Stimulated activated CD8-positive, alpha-beta memory T cell treated with anti-CD3 and anti-CD28 coated beads, Interleukin-15, amount 100 ng/mL, for 4 hours (primary cell): ENCODE measurements at places on chromosomes 1 and 21.

DNA sequence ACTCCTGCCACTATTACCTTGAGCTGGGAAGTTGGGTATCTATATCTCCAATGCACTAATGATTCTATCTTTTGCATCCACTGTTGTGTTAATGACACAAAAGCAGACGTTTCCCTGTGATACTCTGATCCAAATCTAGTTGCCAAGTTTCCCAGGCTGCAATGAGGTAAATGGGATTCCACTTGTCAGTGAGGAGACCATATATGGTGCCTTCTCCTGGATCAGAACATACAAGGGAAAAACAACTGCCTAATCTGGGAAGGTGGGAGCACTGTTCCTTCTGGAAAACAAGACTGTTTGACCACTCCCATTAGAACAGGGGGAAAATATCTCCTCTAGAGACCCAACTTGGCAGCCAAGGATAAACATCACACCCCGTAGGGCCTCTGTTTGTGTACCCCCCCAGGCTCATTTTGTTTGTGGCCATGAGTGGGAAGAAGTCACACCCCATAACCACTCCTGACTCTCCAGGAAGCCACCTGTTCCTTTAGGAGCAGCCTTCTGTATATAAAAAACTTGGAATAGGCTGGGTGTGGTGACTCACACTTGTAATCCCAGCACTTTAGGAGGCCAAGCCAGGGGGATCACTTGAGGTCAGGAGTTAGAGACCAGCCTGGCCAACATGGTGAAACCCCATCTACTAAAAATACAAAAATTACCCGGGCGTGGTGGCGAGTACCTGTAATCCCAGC is 28.5 kb upstream of the SLC6A9 start:
- no peak for DNase-seq

- no peak for DNase-seq
Measured at GRCh38 chr1:50295566-50295965, 127.7 kb downstream of the DMRTA2 start.

DNA sequence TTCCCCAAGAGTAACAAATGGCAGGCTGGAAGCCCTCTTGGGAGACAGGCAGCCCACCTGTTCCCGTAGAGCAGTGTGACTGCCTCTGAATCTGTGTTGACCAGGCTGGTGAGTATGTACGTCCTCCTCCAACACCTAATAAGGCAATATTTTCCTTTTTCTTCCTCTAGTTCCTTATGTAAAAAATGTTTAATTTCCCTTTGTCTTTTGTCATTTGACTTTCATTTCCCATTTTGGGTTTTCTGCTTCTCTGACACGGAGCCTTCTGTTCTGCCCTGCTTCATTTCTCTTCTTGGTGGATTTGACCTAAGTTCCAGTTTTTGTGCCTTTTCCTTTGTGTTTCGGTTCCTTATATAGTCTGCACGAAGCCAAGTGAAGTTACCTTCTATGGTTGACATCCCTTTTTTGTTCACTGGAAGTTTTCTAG is 65.8 kb upstream of the ATF3 start:
- DNase-seq, result no peak

- no peak for DNase-seq
Measured at GRCh38 chr1:171256940-171257606, 8.8 kb downstream of the FMO1 start.

GRCh38 chr1:67721112-67721511 is 36.1 kb downstream of the GADD45A start:
- DNase-seq, result no peak

DNA sequence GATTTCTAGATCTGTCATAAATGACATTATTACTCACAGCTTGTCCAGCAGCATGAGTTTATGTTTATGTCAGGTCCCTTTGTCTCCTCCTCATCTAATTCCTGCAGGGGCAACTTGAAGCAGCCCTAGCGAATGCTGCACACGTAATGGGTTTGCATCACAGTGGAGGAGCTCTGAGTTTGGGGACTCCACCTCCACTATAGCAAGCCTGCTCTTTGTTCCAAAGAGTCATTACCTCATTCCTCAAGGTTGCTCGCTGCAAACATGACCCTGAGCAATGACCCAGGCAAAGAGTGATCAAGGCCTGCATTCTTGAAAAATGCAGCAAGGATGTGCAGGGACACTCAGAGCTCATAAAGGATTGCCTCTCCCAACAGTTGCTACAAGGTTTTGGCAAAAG is 261.9 kb downstream of the HHIPL2 start:
- DNase-seq, result no peak

DNA sequence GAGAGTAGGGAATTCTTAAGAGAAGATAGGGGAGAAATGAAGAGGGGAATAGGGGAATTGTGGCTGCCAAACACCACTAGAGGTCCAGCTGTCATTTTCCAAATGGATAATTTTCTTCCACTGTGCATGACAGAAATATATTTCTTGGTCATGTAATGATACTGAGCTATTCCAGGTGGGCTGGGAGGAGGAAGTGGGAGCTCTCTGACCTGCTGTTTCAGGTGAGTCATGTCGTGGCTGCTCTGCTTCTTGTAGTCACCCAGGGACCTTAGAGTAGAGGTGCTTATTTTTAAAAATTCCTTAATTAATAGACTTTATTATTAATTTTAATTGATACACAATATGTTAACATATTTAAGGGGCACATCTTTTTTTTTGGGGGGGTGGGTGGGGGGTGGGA is 11.9 kb downstream of the PDE4B start:
- no peak for DNase-seq

DNA sequence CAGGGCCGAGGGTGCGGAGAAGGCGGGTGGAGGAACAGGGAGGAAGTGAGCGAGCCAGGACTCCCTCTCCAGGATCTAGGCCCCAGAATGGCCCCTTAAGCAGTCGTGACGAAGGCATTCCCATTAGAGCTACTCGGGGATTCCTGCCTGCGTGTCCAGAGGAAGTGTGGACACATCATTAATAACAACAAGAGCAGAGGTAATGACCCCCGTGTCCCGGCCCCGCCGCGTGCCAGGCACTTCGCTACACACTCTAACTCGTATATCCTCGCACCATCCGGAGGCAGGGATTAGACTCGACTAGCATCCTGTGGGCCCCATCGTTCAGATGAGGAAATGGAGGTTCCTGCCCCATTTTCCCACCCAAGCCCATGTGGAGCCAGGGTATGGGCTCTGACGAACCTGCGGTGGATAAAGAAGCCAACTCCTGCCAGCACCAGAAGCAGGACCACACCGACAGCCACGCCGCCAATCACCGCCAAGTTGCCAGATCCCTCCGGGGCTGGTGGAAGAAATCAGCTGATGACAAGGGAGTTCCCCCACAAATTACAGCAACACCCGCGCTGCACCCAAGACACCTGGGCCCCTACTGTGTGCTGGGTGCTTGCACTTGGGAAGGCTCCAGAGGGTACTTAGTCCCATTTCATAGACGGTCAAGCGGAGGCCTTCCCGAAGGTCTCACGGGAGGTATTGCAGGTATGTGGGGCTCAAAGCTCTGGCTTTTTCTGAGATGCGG is 21.6 kb downstream of the EPHA2 start:
- no peak for DNase-seq

DNA sequence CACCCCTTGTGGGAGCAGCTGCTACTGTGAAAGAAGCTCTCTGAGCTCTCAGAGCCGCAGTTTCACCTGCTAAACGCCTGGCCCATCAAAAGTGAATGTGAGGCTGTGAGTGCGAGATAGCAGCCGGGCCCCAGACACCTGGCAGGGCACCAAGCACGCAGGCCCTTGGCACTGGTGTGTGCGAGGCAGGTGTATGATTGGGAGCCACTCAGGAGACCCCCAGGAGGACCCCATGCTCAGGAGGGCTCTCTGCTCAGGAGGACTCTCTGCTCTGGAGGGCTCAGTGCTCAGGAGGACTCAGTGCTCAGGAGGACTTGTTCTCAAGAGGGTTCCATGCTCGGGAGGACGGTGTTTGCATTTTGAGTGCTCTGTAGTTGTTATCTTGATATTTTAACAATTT is 14.3 kb upstream of the ADARB1 start:
- DNase-seq, result no peak

DNA sequence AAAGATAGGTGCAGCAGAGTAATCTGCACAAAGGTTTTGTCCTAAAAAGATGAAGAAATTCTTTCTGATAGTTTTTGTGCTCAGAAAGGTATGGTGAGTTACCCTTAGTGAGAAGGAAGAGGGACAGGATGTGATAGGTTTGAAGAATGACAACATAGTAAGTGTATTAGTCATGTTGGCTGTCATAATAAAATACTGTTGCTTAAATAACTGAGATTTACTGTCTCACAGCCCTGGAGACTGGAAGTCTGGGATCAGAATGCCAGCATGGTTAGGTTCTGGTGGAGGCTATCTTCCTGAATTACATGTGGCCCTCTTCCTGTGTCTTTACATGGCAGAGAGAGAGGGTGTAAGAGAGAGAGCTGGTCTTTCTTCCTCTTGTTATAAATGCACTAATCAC is 965.2 kb downstream of the TTLL7 start:
- no peak for DNase-seq

DNA sequence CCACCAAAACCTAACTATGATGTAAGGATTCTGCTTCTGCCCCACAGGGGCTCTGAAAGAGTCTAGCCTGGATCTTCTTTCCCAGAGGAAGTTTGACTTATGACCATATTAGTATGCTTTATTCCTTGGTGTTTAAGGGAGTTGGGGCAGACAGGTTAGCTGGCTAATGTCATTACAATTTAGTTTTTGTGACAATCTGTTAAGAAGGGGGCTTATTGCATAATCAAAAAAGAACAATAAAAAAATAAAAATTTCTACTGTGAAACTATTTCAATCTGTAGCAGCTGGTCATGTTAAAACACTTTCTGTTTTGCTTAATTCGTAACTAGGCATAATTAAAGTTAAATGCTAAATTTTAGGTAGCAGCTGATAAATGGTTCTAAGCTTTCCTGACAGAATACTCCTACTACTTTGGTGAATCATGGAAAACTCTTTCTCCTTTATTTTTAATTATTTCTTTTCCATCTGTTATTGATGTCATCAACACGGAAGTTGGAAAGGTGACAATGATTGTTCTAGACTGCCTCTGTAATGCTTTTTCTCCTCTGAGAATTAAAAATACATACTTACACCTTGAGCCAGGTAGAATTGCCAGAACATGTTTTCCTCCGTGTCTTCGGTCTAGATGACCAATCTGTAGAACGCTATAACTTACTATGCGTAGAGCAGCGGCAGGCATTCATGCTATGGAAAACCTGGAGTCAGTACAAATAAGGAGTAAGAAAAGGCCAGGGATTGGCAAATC is 18.6 kb downstream of the DYRK3 start:
- no peak for DNase-seq

DNA sequence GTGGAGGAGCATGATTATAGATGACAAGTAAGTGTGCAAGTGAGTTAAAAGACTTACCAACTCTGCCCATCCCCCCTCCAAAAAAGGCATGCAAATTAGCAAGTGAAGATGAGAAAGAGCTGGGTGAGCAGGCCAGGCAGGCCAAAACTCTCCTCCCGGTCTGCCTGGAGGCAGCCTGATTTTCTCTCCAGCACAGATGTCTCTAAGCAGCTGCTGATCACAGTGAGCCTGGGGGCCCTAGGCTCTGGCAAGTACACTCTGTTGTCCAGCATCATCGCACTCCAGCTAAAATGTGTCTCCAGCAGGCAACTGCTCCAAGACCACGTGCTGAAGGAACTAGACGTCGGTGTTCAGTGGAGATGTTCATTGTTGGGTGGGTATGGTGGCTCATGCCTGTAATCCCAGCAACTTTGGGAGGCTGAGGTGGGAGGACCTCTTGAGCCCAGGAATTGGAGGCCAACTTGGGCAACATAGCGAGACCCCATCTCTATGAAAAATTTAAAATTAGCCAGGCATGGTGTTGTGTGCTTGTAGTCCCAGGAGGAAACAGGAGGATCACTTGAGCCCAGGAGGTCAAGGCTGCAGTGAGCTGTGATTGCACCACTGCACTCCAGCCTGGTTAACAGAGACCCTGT is 56.7 kb upstream of the PUM1 start:
- no peak for DNase-seq

- no peak for DNase-seq
Measured at GRCh38 chr1:234093741-234094140, 189.3 kb downstream of the SLC35F3 start.

- no peak for DNase-seq
Measured at GRCh38 chr21:45031571-45032191, 42.7 kb upstream of the ADARB1 start.

- no peak for DNase-seq
Measured at GRCh38 chr1:229028987-229029878, 241.7 kb upstream of the RAB4A start.

DNA sequence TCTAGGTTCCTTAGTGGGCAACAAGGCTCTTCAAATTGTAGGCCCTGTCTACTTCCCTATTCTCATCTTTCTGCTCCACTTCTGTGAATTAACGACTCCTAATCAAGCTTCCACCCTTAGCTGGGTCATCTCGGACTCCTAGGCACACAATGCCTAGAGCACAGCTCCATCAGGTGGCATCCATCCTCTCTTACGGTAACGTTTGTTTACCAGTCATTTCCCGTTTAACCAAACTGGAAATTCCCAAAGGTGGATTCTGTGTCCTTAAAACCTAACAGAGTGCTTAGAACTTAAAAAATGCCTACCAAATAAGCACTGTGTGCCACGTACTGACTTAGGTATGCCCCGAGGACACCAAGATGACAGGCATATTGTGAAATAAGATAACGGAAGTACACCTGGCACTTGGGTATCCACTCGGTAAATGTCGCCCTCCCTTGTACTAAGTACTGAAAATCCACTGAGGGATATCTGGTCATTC is 1.5 kb downstream of the PARP1 start:
- DNase-seq, result no peak

DNA sequence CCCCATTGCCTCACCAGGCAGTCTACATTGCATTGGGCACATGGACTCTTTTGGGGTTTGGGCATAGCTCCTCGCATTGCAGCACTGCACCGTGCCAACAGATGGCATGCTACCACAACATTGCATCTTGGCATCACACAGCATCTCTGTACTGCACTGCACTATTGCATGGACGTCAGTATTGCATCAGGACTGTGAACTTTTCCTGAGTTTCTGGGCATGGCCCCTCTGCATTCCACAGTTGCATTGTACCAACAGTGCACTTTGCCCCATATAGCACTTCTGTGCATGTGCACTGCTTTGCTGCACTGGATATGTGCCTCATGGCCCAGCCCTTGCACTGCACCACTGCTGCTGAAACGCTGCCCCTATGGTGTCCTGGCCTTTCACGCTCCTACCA is 9.6 kb downstream of the PTPRU start:
- no peak for DNase-seq

DNA sequence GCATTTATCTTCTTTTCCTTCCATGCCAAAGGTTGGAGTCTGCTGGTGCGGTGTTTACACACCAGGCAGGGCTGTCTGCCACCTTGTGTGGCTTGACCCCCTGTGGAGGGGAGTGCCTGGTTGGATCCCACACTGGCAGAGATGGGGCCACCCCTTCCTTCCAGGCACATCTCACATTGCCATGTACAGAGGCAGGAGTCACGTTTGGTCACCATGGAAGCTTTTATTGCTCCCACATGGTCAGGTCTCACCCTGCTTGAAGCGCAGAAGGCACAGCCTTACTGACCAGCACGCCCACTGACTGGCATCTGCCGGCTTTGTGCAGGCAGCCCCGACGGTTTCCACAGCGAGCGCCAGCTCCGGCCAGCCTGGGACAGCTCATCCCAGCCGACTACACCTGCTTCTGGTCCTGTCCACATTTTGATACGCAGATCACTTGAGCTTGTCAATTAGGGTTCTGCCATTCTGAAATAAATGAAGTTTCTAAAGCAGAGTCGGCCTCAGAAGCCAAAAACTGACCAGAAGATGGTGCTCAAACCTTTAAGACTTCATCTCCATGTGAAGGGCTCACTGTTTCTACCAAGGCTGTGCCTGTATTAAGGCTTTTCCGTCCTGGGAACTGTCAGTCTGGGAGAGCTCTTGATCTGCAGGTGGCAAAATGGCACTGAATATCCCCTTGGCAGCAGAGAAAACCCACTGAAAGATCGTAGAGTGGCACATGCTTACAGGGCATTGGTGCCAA is 35.6 kb upstream of the EPHA8 start:
- DNase-seq, result no peak

GRCh38 chr1:94105581-94105952 is 15.4 kb downstream of the ABCA4 start:
- no peak for DNase-seq
